ENCODE measurements at places on chromosomes 13 and 19.

DNA sequence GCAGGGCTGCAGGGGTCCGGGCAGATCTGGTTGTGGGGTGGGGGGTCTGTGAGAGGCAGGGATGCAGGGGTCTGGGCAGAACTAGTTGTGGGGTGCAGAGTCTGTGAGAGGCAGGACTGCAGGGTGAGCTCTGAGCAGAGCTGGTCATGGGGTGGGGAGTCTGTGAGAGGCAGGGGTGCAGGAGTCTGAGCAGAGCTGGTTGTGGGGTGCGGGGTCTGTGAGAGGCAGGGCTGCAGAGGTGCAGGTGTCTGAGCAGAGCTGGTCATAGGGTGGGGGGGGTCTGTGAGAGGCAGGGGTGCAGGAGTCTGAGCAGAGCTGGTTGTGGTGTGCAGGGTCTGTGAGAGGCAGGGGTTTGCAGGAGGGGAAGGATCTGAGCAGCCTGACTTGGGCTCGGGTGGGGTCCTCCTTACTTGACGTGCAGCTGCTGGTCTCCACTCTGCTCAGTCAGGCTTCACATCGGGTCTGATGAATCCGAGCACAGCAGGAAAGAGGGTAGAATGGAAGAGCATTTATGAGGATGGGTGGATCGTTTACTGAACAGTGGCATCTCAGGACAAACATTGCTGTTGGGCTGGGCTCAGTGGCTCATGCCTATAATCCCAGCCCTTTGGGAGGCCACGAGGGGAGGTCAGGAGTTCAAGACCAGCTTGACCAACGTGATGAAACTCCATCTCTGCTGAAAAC is 31.2 kb downstream of the IGFL2 start:
- DNase-seq = no peak

GRCh38 chr19:35253316-35254286 is 4.8 kb downstream of the LSR start:
- DNase-seq = no peak

DNA sequence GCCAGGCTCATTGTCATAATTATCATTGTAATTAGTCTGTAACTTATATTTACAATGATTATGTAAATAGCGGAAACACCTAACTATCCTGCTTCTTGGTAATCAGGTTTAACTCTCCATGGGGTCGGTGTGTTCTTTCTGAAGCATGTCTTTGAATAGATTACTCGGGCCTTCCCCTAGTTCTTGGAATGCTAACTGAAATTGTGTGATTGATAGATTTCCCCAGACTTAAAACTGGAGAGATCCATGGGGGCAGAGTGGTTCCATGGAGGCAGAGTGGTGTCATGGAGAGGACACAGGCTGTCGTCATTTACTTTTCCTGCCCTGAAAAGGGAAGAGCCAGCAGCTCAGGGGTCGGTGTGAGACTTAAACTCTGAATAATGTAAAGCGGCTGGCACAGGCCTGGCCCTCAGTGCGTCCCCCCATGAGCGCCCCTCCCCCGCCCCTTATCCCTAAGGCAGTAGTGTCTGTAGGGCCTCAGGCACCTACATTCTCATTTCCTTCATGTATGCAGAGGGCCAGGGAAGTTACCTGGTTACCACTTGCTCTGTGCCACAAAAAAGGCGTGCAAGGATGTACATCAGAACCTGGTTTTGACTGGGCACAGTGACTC is 225.1 kb downstream of the TM9SF2 start:
- DNase-seq = no peak

- DNase-seq = no peak
Observed at GRCh38 chr13:41377446-41377845, 66.4 kb downstream of the NAA16 start.

- no peak for DNase-seq
Observed at GRCh38 chr13:37164635-37165034, 59.2 kb upstream of the CSNK1A1L start.

GRCh38 chr19:8333767-8334457 is 9.2 kb downstream of the KANK3 start:
- DNase-seq = peak; percentile 52

DNA sequence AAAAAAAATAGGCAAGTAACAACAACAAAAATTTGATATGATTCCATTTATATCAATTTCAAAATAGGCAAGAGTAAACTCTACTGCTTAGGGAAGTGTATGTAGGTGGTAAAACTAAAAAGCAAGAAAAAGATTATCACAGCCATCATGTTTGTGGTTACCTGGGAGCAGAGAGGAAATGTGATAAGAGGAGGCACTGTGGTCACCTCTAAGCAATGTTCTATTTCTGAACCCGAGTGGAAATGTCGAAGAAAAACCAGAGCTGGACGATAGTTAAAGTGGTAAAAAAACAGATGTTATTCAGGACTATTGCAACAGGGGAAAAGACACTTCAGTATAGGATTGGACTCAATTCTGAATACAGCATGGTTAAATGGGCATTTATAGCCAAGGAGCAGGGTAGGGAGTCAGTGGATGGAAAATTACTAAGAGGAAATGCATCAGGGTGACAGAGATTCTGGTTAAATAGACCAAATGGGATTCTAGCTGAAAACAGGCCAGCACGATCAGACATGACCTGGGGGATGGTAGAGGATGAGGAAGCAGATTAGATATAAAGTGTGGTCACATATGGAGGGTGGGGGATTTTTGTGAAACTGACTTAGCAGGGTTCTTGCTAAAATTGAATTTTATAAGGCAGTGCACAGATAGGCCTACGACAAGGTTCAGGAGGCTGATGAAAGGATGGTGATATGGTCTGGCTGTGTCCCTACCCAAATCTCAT is 6.0 kb upstream of the TEX30 start:
- DNase-seq = no peak

GRCh38 chr19:676007-676338 is 219 bp upstream of the FSTL3 start:
- DNase-seq = no peak

DNA sequence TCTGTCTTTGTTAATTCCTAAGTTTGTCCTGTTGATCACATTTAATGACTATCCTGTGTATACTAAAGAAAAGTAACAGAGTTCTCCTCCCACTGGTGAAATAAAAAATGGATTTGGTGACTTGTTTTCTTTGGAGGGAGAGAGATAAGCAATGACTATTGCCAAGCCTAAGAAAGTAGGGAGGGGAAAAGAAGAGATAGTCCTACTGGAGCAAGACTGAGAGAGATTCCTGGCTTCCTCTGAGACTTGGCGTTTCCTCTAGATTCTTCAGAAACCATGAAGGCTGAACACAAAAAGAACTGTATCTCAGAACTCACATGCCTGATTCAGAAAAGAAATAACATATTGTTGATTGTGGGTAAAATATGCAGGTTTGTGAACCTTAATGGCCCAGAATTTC is 406.5 kb downstream of the FOXO1 start:
- no peak for DNase-seq

- DNase-seq = no peak
Observed at GRCh38 chr13:48591889-48592687, 59.2 kb upstream of the RCBTB2 start.

DNA sequence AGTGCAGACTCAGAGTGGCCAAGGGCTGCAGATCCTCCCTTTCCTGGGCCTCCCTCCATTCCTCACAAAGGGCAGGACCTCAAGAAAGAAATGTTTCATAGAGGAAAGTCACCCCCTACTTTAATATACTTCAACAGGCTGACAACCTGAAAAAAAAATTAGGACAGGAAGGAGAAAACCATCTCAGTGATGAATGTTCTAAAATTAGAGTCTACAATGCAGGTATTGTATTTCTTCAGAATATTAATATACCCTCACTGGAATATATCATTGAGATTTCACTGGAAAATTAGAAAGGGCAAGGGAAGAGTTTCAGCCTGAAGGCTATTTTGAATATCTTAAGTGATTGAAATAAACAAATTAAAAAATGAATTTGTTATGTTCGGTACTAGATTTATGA is 176.9 kb downstream of the DNAJC15 start:
- no peak for DNase-seq

- DNase-seq = no peak
Observed at GRCh38 chr13:106867249-106867648, 299.3 kb upstream of the ARGLU1 start.

- no peak for DNase-seq
Observed at GRCh38 chr13:106468744-106469590, 66.5 kb downstream of the EFNB2 start.

DNA sequence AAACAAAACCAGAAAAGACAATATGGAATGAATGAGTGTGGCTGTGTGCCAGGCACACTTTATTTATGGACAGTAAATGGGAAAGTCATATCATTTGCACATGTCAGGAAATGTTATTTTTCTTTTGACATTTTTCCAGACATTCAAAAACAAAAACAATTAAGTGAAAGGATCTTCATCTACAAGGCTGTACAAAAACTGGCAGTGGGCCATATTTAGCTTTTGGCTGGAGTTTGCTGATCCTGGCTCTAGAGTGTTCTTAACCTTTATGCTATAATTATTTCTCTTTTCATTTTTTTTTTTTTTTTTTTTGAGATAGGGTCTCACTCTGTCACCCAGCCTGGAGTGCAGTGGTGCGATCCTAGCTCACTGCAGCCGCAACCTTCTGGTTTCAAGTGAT is 6.5 kb upstream of the TNFSF9 start:
- no peak for DNase-seq

DNA sequence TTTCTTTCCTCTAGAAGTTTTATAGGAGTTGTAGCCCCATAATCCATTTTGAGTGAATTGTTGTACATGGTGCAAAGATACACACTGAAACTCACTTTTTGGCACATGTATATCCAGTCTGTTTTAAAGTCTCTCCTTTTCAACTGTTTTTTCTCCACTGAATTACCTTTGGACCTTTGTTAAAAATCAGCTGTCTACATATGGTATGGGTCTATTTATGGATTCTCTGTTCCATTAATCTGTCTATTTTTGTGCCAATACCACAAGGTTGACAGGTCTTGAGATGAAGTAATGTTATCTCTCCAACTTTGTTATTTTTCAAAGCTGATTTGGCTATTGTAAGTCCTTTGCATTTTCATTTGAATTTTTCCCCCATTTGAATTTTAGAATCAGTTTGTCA is 4.7 kb downstream of the HNRNPA1L2 start:
- no peak for DNase-seq

- no peak for DNase-seq
Observed at GRCh38 chr19:48837687-48838086, 1.4 kb upstream of the HSD17B14 start.

GRCh38 chr13:75052616-75053015 is 429.4 kb downstream of the TBC1D4 start:
- DNase-seq = no peak

- no peak for DNase-seq
Observed at GRCh38 chr19:39671739-39672363, 16.1 kb downstream of the LGALS16 start.

DNA sequence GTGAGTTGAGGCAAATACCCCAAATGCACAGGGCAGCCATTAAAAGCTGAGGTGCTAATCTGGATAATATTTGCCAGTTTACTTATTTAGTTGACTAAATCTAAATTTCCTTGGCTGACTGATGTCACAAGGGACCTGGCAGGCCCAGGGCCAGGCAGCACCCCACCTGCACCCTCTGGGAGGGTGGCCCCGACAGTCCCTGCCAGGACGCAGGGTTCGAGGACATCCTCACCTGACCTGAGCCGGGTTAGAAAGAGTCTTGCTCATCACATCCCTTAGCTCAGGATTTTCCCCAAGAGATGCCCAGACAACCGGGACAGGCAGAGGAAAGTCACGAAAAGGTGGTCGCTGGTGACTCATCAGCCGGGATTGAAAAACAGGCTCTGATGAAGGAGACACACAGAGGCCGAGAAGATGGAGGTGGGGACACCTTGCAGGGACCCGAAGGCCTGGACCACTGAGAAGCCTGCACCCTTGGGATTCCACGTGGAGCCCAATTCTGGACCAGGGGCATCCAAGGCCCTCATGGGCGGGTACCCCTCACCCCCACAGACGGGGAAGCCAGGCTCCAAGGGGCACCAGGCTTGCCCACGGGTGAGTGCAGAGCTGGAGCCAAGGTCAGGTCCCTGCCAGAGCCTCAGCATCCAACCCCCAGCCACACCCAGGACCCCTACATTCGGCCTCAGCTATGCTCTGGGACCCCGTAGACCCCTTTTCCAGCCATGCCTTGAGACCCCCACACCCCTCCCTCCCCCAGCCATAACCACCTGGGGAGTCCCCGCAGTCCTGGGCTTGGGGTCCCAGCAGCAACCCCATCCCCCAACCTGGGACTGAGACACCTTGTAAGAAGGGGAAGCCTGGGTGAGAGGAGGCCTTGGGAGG is 103.2 kb downstream of the SOX1 start:
- DNase-seq = no peak

- DNase-seq = no peak
Observed at GRCh38 chr13:101552786-101553185, 100.3 kb downstream of the ITGBL1 start.

DNA sequence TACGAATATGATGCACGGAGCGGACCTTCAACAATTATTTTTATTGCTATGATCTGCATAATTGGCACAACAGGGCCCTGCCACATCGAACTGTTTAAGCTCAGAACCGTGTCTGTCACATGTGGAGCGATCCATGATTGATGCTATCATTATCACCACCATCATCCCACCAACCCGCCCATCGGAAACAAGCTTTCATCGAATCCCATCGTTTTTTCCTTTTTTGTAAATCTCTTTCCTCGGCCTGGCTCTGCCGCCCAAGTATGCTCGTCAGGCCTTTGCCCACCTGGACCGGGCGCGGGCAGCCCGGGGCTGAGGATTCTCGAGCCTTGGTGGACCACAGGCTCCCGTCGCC is 533 bp upstream of the DCAF15 start:
- DNase-seq = no peak

GRCh38 chr19:45110851-45111266 is 17.9 kb downstream of the PPP1R37 start:
- no peak for DNase-seq

- no peak for DNase-seq
Observed at GRCh38 chr13:109510013-109510412, 276.4 kb downstream of the IRS2 start.

GRCh38 chr13:77386880-77387606 is 60.1 kb upstream of the MYCBP2 start:
- no peak for DNase-seq

GRCh38 chr19:13727798-13728197 is 36.5 kb upstream of the MRI1 start:
- no peak for DNase-seq

DNA sequence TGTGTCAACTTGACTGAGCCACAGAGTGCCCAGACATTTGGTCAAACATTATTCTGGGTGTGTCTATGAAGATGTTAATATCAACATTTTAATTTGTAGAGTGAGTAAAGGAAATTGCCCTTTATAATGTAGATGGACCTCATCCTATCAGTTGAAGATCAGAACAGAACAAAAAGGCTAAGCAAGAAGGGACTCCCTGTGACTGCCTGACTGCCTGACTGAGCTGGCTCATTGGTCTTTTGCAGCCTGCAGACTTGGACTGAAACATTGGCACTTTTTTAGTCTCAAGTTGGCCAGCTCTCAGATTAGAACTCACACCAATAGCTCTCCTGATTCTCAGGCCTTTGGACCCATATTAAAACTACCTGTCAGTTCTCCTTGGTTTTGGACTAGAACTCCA is 600.4 kb upstream of the SLITRK6 start:
- no peak for DNase-seq

Measured in glutamatergic neuron (in vitro differentiated cells).